ENCODE measurements at places on chromosomes 1 and 21. TPM values are rescaled to one million over a fixed set of nuclear protein-coding genes. Genes with fewer than 3 reads are reported as not detected.

DNASE2B gene
- not detected for total RNA-seq

RBM11 gene
- total RNA-seq, result not detected

ST6GALNAC5 gene
- total RNA-seq, result not detected

CYP4Z1 gene
- total RNA-seq, result not detected

ST6GALNAC3 gene
- 48.3 TPM for total RNA-seq

AGO3 gene
- 21.1 TPM for total RNA-seq

JAM2 gene
- total RNA-seq, result 1.1 TPM

FMO2 gene
- not detected for total RNA-seq

CHIA gene
- total RNA-seq, result not detected

C1orf21 gene
- 8.5 TPM for total RNA-seq

CCDC27 gene
- total RNA-seq, result not detected

PBX1 gene
- total RNA-seq, result 24.1 TPM

CDC7 gene
- 11.7 TPM for total RNA-seq

CRNN gene
- total RNA-seq, result not detected

CYP4X1 gene
- 3.7 TPM for total RNA-seq

RAB7B gene
- not detected for total RNA-seq

SPATA21 gene
- not detected for total RNA-seq

OR6K3 gene
- not detected for total RNA-seq

HAO2 gene
- total RNA-seq, result not detected

SLC45A3 gene
- total RNA-seq, result 16.9 TPM

G0S2 gene
- 1.9 TPM for total RNA-seq

USP16 gene
- total RNA-seq, result 29.3 TPM

SLC1A7 gene
- total RNA-seq, result not detected

KCNC4 gene
- total RNA-seq, result 12.3 TPM

INAVA gene
- 0.42 TPM for total RNA-seq

PGLYRP4 gene
- not detected for total RNA-seq

CHRNB2 gene
- total RNA-seq, result not detected

FCAMR gene
- not detected for total RNA-seq

FCGR1A gene
- not detected for total RNA-seq

GPR61 gene
- not detected for total RNA-seq

PODN gene
- 2.0 TPM for total RNA-seq

All from endothelial cell of umbilical vein (primary cell).